Fibroblast of pulmonary artery (primary cell): ENCODE measurements at places on chromosomes 1 and 21.

DNA sequence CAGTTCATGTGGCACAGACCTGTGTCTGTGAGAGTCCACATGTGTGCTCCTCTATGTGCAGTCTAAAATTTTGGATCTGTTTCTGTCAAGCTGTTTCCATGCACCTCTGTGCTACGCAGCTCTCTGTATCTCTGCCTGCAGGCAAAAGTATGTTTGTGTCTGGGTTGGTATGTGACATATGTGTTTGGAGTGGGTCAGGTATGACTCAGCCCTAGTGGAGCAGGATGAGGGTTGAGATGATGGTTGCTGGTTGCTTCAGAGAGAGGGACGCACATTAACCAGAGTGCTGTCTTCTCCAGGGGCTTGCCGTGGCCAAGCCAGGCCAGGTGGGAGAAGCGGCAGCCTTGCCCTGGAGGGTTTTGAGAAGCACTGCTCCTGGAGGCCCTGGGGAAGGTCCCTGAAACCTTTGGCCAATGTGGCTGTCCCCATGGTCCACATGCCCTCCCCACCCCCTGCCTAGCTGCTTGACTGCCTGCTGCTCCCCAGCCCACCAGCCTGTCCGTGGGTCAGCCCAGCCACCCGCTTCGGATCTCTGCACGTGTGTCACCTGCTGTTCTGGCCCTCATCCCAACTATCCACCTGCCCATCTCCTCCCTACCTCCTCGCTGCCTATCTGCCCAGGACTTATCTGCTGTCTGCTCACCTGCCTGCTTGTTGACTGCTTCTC is 4.1 kb upstream of the EVA1B start:
- peak; percentile 32 for DNase-seq

- no peak for DNase-seq
These were observed 17.7 kb downstream of the MATN1 start for GRCh38 chr1:30705698-30706097.

DNA sequence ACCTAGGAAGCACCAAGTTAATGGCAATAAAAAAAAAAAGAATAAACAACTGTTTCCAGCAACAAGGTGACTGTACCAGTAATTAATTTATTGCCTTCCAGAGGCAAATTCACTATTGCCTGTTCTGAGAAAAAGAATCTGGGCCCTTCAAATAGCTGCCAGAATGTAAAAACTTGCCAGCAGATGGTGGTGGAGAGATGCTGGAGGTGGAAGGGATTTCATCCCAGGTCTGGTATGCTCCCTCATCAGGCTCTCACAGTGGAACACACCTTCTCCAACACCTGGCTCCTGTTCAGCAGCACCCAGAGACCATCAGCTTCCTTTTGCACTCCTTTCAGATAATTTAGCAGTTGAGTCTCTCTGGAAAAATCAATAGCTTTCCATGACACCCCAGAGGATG is 792.9 kb upstream of the ADAMTS5 start:
- peak; percentile 28 for DNase-seq

- DNase-seq = no peak
These were observed 79.4 kb upstream of the USH2A start for GRCh38 chr1:216502528-216503162.

GRCh38 chr1:204409836-204410687 is 1.6 kb downstream of the PPP1R15B start:
- no peak for DNase-seq
